Natural killer cell (primary cell): ENCODE measurements at places on chromosomes 11 and 22.

DNA sequence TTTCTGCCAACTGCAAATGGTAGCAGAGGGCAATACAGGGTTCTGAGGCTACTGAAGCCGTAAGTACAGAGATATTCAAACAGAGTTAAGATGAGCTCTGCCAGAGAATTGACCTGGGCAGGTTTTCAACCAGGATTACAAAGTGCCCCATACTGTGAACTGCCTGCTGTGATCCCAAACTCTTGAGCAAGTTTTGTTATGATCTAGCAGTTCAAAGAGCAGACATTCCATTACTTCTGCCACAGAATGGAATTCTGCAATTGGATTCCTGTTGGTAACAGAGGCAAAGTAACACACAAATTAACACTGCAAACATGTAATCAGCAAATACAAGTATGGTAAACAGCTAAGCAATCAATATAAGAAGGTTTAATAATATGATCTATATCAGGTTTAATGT is 31.2 kb downstream of the ALG9 start:
- no peak overlapping the region for H3K4me3 ChIP-seq
- DNase-seq, result no peak

- H3K36me3 ChIP-seq, result no peaks in the 10 kb centered on the region
- H3K4me3 ChIP-seq, result no peak overlapping the region
These were observed 236.8 kb downstream of the CASP12 start for GRCh38 chr11:104661471-104661870.

GRCh38 chr11:129434641-129435498 is 59.2 kb downstream of the BARX2 start:
- no peak overlapping the region for H3K27ac ChIP-seq
- no peaks in the 10 kb centered on the region for H3K27me3 ChIP-seq
- no peaks in the 10 kb centered on the region for H3K36me3 ChIP-seq
- no peaks in the 10 kb centered on the region for H3K4me1 ChIP-seq
- DNase-seq, result no peak

DNA sequence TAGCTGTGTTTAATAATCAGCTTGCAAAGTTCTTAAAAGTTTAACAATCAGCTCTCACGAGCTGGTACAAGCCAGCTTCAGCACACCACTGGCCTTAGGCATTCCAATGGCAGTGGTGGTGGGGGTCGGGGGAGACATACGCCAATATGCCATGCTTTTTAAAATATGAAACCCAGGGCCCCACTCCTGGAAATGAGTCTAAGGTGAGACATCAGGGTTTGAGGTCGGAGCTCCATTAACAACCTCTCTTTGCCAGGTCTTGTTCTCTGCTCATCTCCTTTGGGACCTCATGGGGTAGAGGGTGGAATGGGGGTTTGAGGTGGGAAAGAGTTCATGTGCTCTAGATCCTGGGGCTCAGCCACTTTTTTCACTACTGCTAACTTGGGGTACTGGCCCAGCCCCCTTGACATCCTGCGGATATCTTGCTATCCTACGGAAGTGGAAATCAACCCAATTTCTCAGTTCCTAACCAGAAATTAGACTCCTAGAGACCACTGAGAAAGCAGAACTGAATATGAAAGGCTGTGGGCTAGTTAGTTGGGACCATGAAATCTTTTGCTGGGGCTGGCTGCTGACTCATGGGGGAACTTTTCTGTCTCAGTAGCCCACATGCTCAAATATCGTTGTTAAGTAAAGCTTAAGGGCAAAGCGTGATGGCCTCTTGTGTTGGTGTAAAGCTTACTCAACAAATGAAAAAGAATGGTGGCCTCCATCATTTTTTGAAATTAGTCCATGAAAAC is 90.1 kb downstream of the PDHX start:
- no peaks in the 10 kb centered on the region for H3K27me3 ChIP-seq
- no peak overlapping the region for H3K27ac ChIP-seq
- H3K4me3 ChIP-seq, result no peak overlapping the region
- DNase-seq, result no peak
- H3K36me3 ChIP-seq, result no peaks in the 10 kb centered on the region

- H3K36me3 ChIP-seq, result no peaks in the 10 kb centered on the region
- peaks cover 12% of the 10 kb centered on the region for H3K4me1 ChIP-seq
- DNase-seq, result no peak
- H3K27me3 ChIP-seq, result no peaks in the 10 kb centered on the region
- H3K27ac ChIP-seq, result no peak overlapping the region
These were observed 78.8 kb downstream of the LINC01488 start for GRCh38 chr11:69560141-69560790.

DNA sequence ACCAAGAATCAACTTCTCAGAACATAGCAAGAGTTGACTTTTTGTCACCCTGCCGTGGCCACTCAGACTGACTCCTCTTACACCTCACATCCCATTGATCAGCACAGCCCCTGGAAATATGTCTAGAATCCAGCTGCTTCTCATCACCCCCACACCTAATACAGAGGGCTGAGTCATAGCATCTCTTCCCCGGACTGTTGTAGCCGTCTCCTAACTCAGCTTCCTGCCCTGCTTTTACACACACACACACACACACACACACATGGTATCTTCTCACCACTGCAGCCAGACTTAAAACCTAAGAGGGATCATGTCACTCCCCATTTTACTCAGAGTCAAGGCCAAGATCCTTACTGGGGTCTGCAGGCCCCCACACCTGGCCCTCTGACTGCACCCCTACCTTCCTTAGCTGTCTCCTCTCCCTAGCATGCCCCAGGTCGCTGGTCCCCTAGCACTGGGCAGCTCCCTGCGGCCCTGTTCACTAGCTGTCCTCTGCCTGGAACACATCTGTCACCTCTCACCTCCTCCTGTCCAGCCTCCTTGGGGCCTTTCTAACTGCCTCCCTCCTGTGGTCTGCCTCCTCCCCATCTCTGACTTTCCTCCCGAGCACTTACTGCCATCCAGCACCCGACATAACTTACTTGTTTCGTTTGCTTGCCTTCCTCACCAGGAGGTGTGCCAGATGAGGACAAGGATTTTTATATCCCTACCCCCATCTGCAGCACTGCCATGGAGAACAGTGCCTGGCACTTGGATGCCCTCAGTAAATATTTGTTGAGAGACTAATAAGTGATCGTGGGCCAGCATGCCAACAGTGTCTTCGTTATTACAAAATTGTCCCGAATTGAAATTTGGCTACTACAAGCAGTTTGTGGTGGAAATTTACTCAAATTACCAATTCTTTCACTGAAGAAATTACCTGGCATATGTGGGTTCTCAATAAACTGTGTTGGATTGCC is 61.9 kb downstream of the BMAL1 start:
- no peaks in the 10 kb centered on the region for H3K36me3 ChIP-seq
- no peak overlapping the region for H3K4me3 ChIP-seq
- peaks cover 23% of the 10 kb centered on the region for H3K4me1 ChIP-seq
- no peaks in the 10 kb centered on the region for H3K27me3 ChIP-seq
- DNase-seq, result peak; percentile 55
- peak overlapping the region; percentile 52 for H3K27ac ChIP-seq

DNA sequence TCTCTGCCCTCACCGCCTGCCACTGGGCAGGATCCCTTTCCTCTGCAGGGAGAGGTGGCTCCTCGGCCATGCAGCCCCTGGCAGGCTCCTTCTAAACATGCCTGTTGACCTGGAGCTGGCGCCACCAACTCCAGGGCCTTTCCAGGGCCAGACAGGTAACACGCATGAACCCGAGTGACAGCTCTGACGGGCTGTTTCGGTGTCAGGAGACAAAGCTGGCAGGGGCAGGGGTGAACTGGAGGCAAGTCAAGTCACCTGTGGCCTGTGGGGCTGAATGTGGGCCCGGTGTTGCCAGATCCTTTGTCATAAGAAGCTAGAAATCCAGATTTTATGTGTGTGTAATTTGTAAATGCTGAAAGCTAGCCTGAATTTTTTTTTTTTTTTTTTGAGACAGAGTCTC is 11.3 kb downstream of the C22orf23 start:
- H3K27me3 ChIP-seq, result no peaks in the 10 kb centered on the region
- no peak overlapping the region for H3K27ac ChIP-seq
- no peak overlapping the region for H3K4me3 ChIP-seq
- peaks cover 20% of the 10 kb centered on the region for H3K36me3 ChIP-seq
- no peak for DNase-seq

GRCh38 chr11:71364176-71364671 is 84.0 kb downstream of the DHCR7 start:
- H3K36me3 ChIP-seq, result no peaks in the 10 kb centered on the region
- no peaks in the 10 kb centered on the region for H3K27me3 ChIP-seq
- DNase-seq, result no peak
- H3K4me1 ChIP-seq, result no peaks in the 10 kb centered on the region
- no peak overlapping the region for H3K4me3 ChIP-seq
